ENCODE measurements at places on chromosomes 16 and 17.

DNA sequence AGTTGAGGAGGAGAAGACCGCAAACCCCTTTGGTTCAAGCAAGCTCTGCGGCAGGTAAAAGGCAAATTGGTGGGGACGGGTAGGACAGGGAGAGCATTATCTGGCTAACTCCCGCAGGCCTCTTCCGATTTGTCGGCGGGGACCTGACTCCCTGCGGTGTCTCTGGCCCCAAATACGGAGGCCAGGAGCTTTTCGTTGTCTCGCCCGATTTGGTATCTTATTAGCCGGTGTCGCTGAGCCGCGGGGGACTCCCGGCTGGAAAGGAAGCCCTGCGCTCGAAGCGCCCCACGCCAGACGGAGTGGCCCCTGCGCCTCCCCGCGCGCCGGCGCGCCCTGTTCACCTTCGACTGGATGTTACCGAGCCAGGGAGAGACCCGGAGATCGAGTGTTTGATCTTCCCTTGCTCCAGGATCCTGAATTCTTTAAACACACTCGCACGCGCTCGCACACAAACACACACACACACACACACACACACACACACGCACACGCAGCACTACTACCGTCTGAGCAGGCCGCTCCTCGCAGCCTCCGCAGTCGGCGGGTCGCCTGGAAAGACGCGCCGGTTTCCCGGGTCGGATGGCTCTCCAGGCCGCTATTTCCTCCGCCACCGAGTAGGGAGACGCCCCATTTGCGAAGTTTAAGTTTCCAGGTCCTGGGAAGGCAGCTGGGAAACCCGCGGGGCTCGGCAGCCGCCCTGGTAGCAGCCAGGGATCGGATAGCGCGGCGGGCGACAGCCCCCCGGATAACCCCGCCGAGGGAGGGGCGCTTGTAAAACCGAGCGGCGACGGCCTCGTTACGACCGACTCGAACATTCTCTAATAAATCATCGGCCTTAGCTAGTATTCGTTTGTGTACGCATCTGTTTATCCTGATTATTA is 3.3 kb downstream of the PRAC1 start:
- DNase-seq: no peak

- no peak for DNase-seq
These were observed 3.9 kb upstream of the WFIKKN1 start for GRCh38 chr16:626787-627453.

- DNase-seq: no peak
These were observed 95.2 kb downstream of the SPACA3 start for GRCh38 chr17:33086878-33087277.

DNA sequence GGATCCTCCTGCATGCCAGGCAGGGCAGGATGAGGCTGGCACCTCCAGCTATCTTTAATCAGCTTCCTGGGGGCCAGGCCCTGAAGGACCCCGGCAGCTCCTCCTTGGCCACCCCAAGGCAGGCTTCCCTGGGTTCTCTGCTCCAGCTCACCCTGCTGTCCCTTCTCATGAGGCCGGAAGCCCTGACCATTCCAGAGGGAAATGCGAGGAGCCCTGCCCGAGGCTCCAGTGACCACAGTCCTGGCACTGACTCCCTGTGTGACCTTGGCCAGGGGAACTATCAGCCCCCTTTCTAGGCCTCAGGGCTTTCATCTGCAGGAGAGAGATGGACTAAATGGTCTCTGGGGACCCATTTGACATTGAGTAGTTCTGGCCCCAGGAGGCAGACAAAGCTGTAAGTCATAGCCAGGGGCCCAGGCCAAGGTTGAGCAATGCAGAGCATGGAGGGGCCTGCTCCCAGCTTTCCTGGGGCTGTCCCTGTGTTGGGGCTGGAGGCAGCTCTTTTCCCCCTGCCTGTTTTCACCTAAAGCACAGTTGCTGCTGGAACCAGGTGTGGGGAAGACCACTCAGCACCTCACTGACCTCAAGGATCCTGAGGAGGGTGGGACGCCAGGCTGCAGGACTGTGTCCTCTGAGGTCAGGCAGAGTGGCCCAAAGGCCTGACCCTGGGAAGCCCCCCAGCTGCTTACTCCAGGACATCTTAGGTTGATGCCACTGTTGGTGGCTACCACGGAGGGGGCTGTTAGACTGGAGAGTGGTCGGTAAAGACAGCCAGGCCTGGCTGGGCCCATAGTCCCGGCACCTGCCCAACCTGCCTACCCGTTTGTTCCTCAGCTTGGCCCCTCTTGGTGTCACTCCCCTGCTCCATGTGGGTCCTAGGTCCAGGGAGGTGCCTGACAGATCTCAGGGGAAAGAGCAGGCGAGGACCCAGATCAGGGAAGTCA is 8.1 kb downstream of the KCNH6 start:
- DNase-seq: no peak

GRCh38 chr16:4179020-4179419 is 62.8 kb upstream of the ADCY9 start:
- no peak for DNase-seq

- DNase-seq: no peak
These were observed at the start of gene OMG for GRCh38 chr17:31297090-31297489. TSS of gene OMG (minus strand) at chr17:31297239. CDS start at chr17:31296331, 908 bp downstream.

- DNase-seq: no peak
These were observed 1.6 kb upstream of the SLC5A10 start for GRCh38 chr17:18950346-18950745.

- DNase-seq: no peak
These were observed 3.5 kb downstream of the RAB40C start for GRCh38 chr16:593406-593805.

DNA sequence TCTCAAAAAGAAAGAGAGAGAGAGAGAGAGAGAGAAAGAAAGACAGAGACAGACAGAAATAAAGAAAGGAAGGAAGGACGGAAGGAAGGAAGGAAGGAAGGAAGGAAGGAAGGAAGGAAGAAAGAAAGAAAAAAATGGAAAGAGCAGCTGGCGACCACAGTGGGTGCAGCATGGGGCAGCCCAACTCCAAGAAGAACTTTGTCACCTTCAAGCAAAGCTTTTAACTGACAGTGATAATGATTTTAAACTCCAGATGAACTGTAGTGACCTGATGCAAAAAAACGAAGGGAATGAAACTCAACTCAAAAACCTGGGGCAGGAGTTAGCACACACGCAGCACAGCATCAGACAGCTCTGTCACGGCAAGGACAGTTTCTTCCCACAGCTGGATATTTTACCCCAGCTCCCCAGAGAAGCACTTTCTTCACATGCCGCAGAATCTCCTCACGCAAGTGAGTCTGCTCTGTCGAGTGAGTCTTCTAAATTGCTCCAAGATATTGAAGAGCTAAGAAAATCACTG is 5.0 kb upstream of the ARHGAP17 start:
- DNase-seq: no peak

DNA sequence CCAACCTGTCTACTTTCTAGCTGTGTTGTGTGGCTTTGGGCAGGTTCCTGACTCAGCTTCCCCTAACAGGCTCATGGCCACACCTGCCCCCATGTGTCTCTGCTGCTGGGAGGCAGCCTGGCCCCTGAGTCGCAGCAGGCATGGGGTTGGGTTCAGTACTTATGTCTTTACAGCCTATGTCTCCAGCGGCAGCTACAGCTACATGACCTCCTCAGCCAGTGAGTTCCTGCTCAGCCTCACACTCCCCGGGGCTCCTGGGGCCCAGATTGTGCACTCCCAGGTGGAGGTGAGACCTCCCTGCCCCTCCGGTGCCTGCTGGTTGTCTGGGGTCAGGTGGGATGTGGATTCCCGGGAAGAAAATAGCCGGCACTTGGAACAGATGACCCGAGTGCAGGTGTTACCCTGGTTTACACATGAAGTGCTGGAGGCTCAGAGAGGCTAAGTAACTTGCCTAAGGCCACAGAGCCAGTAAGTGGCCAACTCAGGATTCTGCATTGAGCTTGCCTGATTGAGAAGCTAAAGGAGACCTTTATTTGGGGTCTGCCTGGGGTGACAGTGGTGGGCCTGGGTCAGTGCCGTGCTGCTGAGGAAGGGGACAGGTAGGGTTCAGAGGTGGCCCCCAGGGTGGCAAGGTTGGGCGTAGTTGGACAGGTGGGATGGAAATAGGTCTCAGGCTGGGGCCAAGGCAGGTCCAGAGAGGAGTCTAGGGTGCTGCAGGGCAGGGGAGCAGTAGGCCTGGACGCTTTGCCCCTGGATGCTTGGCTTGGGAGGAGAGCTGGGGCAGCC is 15.9 kb downstream of the FCSK start:
- DNase-seq: no peak

- no peak for DNase-seq
These were observed 76.3 kb downstream of the USP32 start for GRCh38 chr17:60315650-60316049.

DNA sequence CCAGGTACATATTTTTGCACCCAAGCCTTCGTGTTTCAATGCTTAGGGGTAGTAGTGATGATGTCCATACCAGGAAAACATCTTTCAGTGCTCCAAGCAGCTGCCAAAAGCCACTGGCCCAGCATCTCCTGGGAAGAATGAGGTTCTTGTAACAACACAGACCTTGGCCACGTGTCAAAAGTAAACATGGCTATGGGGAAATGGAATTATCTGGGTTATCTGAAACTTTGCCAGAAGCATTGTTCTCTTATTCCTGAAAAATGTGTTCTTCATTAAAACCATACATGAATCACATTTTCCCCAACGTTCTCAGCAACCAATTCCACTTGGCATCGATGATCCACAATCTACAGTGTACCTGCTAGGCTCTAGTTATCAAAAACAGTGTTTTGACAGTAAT is 524.2 kb upstream of the EEF2KMT start:
- DNase-seq: no peak

DNA sequence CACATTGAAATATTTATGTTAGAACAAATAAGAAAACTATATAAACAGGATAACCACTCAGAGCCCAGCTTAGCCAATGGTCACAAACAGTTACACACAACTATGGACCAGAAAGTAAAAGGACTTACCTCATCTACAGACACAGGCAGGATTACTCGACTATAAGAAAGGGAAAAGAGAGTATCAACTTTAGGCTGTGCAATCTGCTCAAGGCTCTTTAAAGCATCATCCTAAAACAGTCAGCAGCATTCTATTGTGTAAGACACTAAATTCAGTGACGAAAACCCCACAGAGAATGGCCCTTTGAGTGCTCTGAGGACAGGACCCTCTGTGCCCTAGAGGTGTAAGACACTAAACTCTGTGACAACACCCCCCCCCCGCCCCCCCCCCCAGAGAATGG is 4.2 kb downstream of the PITPNA start:
- DNase-seq: no peak

- DNase-seq: no peak
These were observed 2.0 kb downstream of the HAS3 start for GRCh38 chr16:69107316-69107962.

DNA sequence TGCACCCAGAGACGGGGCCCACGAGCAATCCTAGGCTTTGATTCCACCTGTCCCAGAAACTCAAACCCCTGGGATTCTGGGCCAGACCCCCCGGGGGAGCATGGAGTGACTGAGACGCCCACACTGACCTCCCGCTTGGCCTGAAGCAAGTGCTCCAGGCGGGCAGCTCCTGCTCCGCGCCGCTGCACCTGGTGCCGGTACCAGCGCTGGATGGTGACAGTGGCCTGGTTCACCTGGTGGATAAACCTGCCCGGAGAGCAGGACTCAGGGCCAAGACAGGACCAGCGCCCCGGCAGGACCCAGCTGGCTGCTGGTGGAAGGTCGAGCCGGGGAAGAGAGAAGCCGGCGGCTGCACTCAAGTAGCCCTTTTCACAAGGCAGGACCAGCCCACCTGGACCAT is 22.6 kb downstream of the CEP131 start:
- DNase-seq: no peak

- DNase-seq: no peak
These were observed 773 bp downstream of the NTN3 start for GRCh38 chr16:2471653-2472487.

DNA sequence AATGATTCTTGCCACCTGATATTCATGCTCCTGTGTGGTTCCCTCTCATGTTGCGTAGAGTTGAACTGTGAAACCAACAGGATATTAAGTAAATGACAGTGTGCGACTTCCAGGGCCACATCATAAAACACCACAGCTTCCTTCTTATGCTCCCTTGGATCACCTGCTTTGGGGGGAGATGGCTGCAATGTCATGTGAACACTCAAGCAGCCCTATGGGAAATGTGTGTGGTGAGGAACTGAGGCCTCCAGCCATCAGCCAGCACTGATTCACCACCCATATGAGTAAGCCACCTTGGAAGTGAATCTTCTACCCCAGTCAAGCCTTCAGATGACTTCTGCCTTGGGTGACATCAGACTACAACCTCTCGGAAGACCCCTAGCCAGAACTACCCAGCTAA is 427.5 kb downstream of the UTP18 start:
- no peak for DNase-seq

DNA sequence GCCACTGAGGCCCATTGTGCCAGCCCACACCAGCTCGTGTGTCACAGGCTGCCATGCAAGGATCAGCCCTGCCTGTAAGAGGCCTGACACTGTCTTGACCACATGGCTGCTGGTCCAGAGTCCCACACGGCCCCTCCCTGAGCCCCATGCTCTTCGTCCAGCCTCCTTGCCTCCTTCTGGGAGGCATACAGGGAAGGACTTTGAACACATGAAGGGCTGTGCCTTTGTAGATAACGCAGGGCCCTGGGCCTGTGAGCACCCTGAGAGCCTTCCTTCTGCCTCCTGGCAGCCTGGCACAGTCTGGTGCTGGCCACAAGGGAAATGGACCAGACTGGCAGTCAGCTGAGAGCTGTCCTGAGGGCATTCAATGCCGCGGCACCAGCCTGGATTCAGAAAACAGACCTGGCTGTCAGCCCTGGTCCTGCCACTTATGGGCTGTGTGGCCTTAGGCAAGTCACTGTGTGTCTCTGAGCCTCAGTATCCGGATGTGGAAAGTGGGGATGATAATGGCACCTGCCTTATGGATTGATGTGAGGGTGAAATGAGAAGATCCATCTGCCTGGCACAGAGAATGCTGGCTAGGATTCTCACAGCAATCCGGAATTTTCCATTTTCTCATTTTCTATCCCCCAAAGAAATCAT is 19.2 kb upstream of the SPNS2 start:
- no peak for DNase-seq

DNA sequence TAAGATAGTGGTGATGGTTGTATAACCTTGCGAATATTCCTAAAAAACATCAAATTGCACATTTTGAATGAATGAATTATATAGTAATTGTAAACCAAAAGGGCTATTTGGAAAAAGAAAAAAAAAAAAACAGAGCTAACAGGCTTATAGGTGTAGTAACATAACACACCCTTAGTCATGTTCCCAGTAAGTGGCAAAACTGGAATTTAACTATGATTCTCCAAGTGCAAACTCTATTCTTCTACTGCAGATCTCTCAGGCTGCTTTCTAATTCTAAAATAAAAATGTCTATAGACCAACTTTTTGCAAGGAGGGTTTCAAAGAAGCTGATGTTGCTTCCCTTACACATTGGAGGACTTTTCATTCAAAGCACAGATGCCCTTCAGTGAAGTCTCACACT is 293.2 kb upstream of the MON1B start:
- no peak for DNase-seq

DNA sequence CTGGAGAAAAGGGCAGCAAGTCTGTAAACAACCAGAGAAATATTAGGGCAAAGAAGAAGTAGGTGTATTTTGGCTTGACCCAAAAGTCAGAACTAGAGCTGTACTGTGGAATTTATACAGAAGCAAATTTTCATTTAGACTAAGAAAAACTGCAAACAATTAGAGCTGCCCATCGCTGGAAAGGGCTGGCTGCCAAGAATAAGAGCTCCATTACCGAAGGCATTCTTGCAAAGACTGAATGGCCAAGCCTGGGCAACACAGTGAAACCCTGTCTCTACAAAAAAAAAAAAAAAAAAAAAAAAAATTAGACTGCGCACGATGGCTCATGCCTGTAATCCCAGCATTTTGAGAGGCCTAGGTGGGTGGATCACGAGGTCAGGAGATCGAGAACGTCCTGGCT is 53.9 kb upstream of the TMC5 start:
- no peak for DNase-seq
